ENCODE measurements at places on chromosomes 3 and 15.
A peak's percentile ranks its signal among the peaks of the same experiment; 100 is the strongest.

- DNase-seq, result no peak
Measured at GRCh38 chr3:38757721-38758120, 58.3 kb downstream of the SCN10A start.

- DNase-seq, result no peak
Measured at GRCh38 chr3:111831840-111832239, 27.2 kb upstream of the PHLDB2 start.

GRCh38 chr3:87792534-87793336 lies 266.1 kb downstream of the CGGBP1 start:
- peak; percentile 5 for DNase-seq

- no peak for DNase-seq
Measured at GRCh38 chr15:40335938-40336743, 4.6 kb downstream of the CCDC9B start.

- no peak for DNase-seq
Measured at GRCh38 chr15:75089456-75090387, 66.3 kb downstream of the PPCDC start.

- DNase-seq, result no peak
Measured at GRCh38 chr3:49413338-49413734, 1.1 kb downstream of the TCTA start.

DNA sequence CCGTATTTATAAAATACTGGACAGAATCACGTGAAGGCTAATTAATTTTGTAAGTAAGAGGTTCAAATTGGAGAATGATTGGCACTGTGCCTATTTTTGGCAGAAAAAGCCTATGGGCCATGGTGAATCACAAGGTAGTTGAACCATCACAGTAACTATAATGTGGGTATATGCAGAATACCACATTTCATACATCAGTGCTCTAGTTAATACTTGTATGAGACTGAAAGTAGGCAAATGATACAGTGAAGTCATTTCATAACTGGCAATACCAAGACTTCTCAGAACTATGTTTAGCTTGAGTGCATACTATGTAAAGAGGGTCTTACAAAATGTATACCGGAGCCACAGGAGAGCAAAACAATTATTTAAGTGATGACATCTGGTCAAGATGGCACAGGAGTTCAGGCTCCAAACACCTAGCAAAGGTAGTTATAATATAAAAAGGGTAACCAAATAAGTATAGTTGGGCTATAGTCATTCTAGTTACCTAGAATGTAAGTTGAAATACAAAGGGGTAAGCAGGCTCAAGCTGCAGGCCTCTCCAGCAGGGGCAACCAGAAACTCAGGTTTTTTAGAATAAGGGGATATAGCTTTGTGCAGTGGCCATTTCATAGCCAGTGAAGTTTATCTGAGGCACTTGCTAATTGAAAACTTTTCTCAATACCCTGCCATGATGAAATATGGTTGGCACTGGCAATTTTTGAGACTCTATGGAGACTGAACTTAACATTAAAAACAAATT lies 19.1 kb downstream of the GPR160 start:
- no peak for DNase-seq

DNA sequence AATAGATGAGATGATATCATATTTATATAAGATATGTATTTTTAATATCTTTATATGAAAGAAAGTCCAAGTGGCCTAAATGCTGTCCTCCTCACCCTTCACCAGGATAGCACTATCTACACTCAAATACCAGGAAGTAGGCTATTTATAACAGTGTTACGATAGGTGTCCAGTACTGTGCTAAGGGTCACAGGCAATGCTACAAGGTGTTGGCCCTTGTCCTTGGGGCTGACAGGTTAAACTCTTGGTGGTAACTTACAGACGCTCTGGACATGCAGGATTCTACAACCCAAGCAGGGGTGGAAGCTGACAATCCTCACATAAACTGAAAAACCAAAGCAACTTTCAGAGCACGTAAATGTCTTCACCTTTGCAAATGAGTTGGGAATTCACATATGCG lies 22.3 kb downstream of the NCEH1 start:
- no peak for DNase-seq

- no peak for DNase-seq
Measured at GRCh38 chr3:23706111-23706510, 99.6 kb upstream of the UBE2E1 start.

- no peak for DNase-seq
Measured at GRCh38 chr3:193942516-193943055, 193.4 kb upstream of the HES1 start.

GRCh38 chr3:59899061-59899460 lies 849.2 kb upstream of the CFAP20DC start:
- no peak for DNase-seq

GRCh38 chr3:54826251-54826691 lies 101.6 kb downstream of the LRTM1 start:
- DNase-seq, result peak; percentile 73

DNA sequence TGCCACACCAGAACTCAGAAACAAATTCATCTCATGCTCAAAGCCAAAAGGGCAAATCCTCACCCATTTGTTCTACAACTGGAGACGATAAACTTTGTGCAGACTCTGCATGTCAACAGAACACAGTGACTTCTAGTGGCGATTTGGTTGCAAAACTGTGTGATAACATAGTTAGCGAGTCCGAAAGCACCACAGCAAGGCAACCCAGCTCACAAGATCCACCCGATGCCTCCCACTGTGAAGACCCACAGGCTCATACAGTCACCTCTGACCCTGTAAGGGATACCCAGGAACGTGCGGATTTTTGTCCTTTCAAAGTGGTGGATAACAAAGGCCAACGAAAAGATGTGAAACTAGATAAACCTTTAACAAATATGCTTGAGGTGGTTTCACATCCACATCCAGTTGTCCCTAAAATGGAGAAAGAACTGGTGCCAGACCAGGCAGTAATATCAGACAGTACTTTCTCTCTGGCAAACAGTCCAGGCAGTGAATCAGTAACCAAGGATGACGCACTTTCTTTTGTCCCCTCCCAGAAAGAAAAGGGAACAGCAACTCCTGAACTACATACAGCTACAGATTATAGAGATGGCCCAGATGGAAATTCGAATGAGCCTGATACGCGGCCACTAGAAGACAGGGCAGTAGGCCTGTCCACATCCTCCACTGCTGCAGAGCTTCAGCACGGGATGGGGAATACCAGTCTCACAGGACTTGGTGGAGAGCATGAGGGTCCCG lies 199.7 kb downstream of the AKAP13 start:
- DNase-seq, result no peak

- no peak for DNase-seq
Measured at GRCh38 chr3:44058868-44059203, 182.8 kb upstream of the TOPAZ1 start.

DNA sequence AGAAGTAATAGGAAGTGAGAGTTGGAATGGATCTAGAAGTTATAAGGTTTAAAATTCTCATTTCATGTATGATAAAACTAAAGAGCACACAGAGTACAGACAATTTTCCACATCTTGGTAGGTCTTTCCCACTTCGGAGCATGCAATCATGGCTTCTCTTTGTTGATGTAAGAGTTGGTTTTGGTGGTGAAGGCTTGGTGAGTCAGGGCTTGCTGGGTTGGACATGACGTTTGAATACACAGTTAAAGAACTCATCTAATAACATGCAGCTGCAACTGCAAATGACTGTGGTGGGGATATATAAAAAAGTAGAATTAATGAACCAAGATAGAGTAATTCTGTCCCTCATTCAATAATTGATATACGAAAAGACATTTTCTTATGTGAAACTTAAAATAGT lies 39.5 kb upstream of the GRM7 start:
- no peak for DNase-seq

GRCh38 chr15:64521726-64522164 lies 61.4 kb downstream of the ZNF609 start:
- peak; percentile 75 for DNase-seq

GRCh38 chr15:88179562-88179961 lies 77.0 kb downstream of the NTRK3 start:
- DNase-seq, result no peak

- peak; percentile 28 for DNase-seq
Measured at GRCh38 chr3:197408177-197408957, 110.0 kb upstream of the DLG1 start.

DNA sequence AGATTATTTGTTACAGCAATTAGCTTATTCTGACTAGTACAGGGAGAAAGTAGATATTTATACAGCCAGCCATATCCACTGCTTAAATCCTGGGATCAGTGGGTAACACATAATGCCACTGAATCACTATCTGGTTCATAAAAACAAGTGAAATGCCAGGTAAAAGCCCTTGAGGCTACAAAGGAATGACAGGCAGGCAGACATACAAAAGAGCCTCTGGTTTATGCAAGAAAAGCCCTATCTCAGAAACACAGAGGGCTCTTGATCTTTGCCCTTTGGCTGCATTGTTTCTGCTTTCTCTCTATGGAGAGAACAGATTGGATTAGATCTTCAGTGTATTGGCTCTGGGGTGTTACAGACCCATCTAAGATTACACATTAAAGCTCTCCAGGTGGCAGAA lies 115.4 kb upstream of the GADL1 start:
- no peak for DNase-seq

DNA sequence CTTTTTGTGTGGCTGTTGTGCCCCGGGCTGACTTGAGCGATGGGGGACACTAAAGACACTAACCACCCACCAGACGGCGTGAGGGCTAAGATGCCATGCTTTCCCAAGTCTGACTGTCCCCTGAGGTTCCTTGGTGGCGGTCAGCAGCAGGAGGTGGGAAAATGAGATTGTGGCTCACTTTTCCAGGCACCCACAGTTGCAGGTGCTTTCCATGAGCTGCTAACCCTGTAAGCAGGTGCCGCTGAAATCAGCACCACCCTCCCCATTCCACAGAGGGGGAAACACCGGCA lies 17.7 kb downstream of the PRR23E start:
- no peak for DNase-seq

DNA sequence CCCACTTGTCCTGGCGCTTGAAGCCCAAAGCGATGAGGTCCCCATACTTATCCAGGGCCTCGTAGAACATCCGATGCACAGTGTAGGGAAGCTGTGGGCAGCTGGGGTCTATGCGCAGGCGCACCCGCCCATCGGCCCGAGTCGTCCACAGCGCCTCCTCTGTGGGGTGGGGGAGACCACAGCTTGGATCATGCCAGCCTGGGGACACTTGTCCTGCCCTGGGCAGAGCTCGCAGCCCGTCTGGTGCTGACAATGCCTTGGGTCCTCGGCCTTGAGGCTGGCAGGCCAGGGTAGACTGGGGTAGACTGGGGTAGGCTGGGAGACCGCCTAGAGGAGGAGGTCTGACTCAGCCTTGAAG lies 39.8 kb downstream of the ACSBG1 start:
- DNase-seq, result no peak

DNA sequence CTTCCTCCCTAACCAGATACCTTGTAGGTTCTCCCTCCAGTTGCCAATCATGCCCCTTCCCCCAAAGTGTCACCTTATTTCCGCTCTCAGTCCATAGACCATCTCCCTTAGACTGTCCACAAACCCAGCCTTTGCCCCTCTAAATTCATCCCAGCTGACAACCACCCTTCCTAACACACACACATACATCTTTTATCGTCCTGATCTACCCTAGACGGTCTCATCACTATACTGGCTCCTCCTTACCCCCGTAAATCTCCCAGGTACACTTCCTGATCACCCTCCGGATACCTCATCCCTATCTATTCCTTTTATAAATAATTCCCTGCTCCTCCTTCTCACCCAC lies 828 bp downstream of the THOC7 start:
- DNase-seq, result no peak

GRCh38 chr3:34878488-34878887 lies 760.8 kb upstream of the ARPP21 start:
- DNase-seq, result no peak

DNA sequence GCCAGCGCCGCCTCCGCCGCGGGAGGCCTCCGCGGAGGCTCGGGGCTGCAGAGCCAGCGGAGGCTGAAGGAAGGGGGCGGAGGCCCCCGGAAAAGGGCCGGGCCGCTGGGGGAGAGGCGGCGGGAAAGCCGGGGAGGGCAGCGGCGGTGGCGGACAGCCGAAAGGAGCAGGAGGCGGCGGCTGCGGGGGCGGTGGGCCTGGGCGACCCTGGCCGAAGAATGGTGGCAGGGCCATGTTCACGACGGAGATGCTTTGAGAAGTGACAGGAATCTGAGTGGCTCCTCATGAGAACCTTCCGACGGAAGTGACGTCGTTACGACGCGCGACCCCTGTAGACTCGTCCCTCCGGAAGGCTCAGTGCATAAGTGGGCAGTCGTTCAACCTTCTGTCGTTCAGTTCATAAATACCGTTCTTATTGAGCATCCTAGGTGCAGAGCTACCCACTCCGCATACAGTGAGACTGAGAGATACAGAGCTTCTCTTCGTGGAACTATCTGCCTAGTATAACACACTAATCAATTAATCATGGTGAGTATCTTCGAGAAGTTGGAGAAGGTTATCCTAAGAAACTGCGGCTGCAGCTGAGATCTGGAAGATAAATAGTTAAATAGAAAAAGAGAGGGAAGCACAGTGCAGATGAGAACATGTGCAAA lies at the start of gene PDCD7:
Gene PDCD7, minus strand, starts transcription at position 261 of the 653 bp plus-strand sequence. Its CDS starts 27 bp downstream, at position 234.
- peak; percentile 96 for DNase-seq

- no peak for DNase-seq
Measured at GRCh38 chr15:33396475-33396874, 85.7 kb downstream of the RYR3 start.

- no peak for DNase-seq
Measured at GRCh38 chr3:44561076-44561475, 6.1 kb downstream of the ZKSCAN7 start.

- no peak for DNase-seq
Measured at GRCh38 chr3:34067536-34068051, 269.2 kb downstream of the PDCD6IP start.

- DNase-seq, result no peak
Measured at GRCh38 chr3:154936196-154936595, 143.9 kb upstream of the MME start.

DNA sequence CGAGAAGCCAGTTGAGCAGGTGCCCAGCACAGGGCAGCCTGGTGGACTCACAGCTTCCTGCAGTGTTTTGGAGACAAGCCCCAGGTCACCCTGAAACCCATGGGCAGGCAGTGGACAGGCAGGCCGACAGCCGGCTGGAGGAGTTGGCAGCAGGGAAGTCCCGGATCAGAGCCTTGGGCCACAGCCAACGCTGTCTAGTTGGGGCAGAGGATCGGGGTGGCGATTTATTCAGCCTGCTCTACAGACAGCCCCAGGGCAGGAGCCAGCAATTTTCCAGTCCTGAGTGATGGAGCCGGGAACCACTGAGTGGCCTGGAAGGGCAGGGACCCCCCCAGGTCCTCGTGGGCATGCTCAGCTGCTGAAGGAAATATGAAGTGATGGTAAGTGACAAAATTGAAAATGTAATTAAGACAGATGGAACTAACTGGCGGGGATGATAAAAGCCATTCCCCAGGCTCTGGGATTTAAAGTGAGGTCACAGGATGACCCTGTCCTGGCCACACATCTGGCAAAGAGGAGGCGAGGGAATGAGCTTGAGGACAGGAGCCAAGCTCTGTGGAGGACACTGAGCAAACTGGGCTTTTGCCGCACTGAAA lies 34.4 kb upstream of the TBC1D21 start:
- peak; percentile 24 for DNase-seq

GRCh38 chr3:166405465-166405864 lies 568.2 kb upstream of the BCHE start:
- no peak for DNase-seq

DNA sequence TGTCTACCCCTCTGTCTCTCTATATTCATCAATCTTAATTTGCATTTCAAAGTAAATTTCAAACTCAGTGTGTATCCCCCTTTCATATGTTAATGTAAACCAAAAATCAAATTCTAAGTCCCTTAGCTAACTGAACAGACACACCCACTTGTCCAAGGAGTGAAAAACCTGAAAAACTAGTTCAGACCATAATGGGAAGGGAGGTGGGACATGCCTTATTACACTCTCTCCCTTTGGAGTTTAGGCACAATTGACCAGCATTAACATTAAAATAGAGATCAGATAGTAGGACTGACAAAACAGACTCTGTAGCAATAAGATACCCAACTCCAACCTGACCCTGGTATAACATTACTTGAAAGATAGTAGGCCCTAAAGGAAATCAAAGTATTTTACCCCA lies 247.7 kb upstream of the GADL1 start:
- no peak for DNase-seq
